ENCODE measurements at places on chromosomes 12 and 14. TPM values are rescaled to one million over a fixed set of nuclear protein-coding genes. Genes with fewer than 3 reads are reported as not detected.

Gene CDKL1
- total RNA-seq, result 3.2 TPM

Gene RD3L
- not detected for total RNA-seq

Gene CAPZA3
- total RNA-seq, result not detected

Gene PRKAG1
- 74.9 TPM for total RNA-seq

Gene RDH12
- total RNA-seq, result not detected

Gene TROAP
- 0.12 TPM for total RNA-seq

Gene KRT83
- total RNA-seq, result not detected

Gene CABP1
- total RNA-seq, result 0.82 TPM

Gene ACACB
- 1.2 TPM for total RNA-seq

Gene LUM
- total RNA-seq, result 115 TPM

Gene IFNG-AS1
- total RNA-seq, result not detected

Gene CMTM5
- total RNA-seq, result not detected

Gene MUCL1
- total RNA-seq, result not detected

Gene ACADS
- total RNA-seq, result 7.6 TPM

Gene TMEM179
- total RNA-seq, result 0.08 TPM

Gene DDX23
- 156 TPM for total RNA-seq

Gene GPX2
- not detected for total RNA-seq

Gene KLHDC1
- total RNA-seq, result 2.9 TPM

Gene ASCL1
- not detected for total RNA-seq

Gene GPRC5A
- total RNA-seq, result 11.6 TPM
